IMR-90 (cell line): ENCODE measurements at places on chromosomes 4 and X. TPM values are rescaled to one million over a fixed set of nuclear protein-coding genes. Genes with fewer than 3 reads are reported as not detected.

RAB41 gene
- not detected in 2 replicates for total RNA-seq

ZNF711 gene
- 2.3 and 3.9 TPM in 2 replicates for total RNA-seq

ATP2B3 gene
- total RNA-seq = under 0.01 TPM in 1 of 2 replicates, not detected in the other

PTTG2 gene
- not detected in 2 replicates for total RNA-seq

FGFRL1 gene
- total RNA-seq = 43.3 and 49.3 TPM in 2 replicates
